ENCODE measurements at places on chromosomes 16 and 17.
A peak's percentile ranks its signal among the peaks of the same experiment; 100 is the strongest.

- DNase-seq = no peak
These were observed 107.7 kb upstream of the GPR139 start for GRCh38 chr16:20181416-20181815.

GRCh38 chr16:5642011-5642410, 544.4 kb upstream of the EEF2KMT start:
- no peak for DNase-seq

- no peak for DNase-seq
These were observed 6.9 kb downstream of the CREBBP start for GRCh38 chr16:3873482-3874173.

- DNase-seq = no peak
These were observed 119.2 kb downstream of the XYLT1 start for GRCh38 chr16:17351441-17352035.

- DNase-seq = no peak
These were observed 133.3 kb upstream of the CIBAR2 start for GRCh38 chr16:85245307-85246172.

DNA sequence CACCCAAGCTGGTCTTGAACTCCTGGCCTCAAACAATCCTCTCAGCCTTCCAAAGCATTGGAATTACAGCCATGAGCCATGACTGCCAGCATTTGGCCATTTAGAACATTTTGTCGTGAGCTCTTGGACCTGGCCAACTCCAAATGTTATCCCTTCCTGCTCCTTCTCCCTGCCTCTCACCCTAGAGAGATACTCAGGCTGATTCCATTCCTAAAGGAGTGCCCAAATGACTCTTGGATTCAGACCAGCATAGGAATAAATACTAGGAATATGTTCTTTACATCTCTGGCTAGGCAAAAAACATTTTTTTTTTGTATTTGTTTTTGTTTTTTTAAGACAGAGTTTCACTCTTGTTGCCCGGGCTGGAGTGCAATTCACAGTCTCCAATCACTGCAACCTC, 15.5 kb downstream of the FZD2 start:
- DNase-seq = no peak

- no peak for DNase-seq
These were observed 4.6 kb downstream of the CARMIL2 start for GRCh38 chr16:67649494-67649931.

DNA sequence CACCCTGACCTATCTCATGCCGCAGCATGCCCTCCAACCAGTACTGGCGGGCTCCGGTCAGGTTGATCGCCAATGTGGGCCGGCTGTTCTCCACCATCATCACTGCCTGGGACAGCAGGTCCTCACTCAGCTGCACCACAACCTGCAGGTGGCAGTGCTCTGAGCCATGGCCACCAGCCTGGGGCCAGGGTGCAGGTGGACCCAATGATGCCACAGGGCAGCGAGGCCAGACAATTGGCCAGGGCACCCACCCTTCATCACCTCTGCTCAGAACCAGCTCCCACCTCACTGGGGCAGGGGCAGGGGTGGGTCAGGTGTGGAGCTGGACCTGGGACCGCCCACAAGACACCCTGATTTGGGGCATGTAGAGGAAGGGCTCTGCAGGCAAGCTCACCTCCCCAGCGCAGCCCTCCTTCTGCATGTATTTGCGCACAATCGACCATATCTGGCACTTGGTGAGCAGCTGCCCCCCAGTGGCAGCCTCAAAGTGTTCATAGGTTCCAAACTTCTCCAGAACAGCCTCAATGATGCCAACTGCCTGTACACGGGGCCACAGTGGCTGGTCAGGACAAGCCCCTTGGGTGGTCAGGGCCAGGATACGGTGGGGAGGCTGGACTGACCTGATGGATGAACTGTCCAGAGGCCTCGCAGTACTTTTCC, 4.2 kb downstream of the MATCAP1 start:
- DNase-seq = no peak

GRCh38 chr17:65072660-65073071, 16.1 kb upstream of the GNA13 start:
- no peak for DNase-seq

DNA sequence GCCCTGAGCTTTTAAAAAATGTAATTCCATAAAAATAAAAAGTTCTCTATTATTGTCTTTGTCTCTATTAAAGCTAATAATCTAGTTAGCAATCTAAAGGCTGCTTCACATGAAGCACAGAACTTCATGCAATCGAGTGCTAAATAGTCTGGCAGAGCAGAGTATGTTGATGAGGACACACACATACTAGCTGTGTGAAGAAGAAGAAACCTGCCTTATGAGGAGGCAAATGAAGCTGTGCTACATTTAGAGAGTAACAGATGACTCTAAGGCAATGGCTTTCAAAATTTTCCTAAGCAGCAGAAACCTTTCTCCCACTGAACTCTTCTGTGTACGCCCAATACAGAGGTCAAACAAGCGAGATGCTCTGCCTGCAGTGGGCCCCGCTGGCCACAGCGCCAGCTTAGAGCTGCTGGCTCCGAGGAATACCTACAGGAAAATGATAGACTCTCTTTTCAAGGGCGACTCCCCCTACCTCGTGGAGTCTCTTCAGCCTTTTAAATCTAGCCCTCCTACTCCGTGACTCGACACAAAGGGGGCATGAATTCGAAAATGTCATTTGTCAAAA, 39.2 kb downstream of the GNA13 start:
- DNase-seq = no peak

DNA sequence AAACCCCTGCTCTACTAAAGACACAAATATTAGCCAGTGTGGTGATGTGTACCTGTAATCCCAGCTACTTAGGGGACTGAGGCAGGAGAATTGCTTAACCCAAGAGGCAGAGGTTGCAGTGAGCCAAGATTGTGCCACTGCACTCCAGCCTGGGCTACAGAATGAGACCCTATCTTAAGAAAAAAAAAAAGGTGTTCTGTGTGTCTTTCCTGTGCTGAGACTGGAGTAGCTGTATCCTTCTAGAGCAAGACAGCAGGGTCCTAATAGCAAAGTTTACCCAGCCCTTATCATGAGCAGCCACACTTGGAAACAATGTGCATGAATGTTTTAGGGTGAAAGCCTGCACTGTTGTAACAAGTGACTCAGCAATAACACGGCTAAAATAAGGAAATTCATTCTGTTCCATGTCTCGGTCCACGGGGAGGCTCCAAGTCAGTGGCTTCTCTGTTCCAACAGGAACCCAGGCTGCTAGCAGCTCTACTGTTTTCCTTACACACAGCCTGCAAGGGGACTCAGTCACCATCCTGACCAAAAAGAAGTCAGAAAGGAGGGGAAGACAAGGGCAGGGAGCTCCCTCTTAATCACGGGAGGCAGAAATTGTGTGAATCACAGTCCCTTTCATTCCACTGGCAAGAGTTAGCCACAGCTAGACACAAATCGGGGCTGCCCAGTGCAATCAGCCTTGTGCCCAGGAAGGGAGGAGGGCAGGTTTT, 7.1 kb upstream of the SLC5A11 start:
- no peak for DNase-seq

DNA sequence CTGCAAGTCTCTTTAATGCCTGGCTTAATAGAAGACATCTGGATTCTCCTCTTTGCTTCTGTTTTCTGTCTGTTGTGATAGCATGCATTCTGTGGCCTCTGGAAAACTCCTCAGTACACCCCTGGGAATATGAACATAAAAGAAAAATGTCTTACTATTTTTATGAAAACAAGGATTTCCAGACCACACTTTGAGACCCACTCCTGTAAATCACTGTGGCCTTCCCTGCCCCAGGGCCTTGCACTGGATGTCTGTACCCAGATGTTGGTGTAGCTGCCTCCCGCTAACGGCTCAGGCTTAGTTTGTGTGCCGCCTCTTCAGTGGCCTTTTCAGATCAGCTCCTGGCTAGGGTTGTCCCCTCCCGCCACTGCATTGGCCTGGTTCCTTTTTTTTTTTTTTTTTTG, 126.6 kb downstream of the SOCS1 start:
- no peak for DNase-seq

DNA sequence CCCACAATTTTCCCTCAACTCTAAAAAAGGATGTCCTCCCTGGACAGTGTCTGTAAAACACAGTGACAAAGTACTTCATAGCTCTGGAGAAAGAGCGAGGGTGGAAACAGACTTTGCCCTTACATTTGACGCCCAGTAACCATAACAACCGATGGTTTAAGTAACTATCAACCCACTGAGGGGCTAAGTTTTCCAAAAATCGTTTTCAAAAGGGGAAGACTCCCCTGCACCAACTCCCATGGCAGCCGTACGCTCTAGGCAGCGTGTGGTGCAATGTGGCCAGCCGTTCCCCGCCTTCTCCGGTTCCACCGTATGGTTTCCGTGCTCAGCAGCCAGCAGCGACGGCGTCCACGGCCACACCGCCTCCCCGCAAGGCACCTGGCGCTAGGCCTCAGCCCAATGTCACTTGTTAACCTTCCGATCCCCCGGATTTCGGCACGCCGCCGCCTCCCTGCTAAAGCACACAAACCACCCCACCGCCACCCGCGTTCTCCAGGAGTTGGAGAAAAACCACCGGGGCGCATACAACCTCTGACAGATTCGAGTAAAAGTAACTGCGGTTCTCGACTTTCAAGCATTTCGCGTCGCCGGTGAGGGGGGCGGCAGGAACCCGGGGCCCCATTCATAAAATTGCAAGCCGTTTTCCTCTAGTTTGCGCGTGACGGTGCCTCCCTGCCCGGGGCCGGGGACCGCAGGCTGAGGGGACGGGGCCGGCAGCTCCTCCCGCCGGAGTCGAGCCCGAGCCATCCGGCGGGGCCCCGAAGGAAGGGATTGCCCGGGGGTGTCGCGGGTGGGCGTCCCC, 661 bp downstream of the TEX2 start:
- peak; percentile 54 for DNase-seq

GRCh38 chr17:79084291-79085153, 9.9 kb downstream of the ENGASE start:
- no peak for DNase-seq

GRCh38 chr17:79028496-79029326, 4.7 kb downstream of the C1QTNF1 start:
- DNase-seq = no peak

DNA sequence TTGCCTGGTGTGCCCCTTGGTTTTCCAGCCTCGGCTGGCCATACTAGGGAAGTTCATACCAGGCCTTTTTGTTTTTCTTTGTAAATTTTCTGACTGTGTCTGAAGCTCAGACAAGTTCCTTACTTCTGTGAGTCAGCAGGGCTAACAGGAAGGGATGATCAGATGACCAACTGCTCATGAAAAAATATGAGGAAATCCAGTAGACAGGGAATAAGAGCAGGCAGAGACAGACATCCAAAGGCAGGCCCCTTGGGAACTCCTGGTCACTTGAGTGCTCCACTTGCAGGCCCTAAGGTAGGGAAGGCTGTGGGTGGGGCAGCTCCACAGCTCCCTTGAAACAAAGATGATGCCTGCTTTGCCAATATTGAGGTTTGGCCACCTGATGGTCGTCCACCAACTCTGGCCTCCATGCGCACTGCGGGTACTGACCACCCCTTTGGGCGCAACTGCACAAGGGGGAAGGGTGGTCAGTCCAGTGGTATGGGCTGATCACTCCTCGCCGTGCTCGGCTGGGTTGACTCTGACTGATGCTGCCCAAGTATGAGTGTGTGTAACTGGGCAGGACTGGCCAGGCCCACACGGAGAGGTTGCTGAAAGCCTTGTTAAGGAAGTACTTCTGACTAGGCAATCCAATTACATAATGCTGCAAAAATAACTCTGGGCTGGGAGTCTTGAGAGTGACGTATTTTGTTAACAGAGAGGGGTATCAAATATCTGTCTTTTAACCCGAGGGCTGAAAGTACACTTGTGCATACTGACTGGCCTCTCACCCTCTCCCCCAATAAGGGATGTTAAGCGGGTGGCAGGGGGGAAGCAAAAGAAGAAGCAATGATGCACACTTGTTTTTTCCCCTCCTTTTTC, 20.8 kb upstream of the ZFHX3 start:
- DNase-seq = no peak

GRCh38 chr16:23682181-23682580, 3.5 kb downstream of the PLK1 start:
- DNase-seq = no peak

GRCh38 chr16:20225228-20225733, 102.0 kb downstream of the GP2 start:
- DNase-seq = no peak

DNA sequence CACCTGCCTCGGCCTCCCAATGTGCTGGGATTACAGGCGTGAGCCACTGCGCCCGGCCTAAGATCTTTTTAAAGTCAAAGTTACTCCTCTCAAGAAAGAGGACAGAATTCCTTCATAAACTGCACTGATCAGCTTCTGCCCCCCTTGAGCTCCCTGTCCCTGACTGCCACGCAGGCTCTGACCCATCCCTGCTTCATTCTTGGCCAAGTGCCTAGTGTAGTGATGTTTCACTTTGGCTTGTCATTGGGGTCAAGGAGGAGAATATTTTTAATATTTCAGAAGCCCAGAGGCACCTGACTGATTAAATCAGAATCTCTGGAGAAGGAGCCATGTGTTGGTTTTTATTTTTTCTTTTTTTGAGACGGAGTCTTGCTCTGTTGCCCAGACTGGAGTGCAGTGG, 9.1 kb downstream of the MRM1 start:
- no peak for DNase-seq

GRCh38 chr17:37708008-37708615, 36.7 kb downstream of the HNF1B start:
- no peak for DNase-seq

DNA sequence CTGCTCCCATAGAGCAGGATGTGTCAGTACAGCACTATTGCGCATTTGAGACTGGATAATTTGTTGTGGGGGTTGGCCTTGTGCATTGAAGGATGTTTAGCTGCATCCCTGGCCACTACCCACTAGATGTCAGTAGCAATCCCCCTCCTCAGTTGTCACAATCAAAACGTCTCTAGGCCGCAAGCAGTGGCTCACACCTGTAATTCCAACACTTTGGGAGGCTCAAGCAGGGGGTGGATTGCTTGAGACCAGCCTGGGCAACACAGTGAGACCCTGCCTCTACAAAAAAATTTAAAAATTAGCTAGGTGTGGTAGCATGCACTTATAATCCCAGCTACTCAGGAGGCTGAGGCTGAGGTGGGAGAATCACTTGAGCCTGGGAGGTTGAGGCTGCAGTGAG, 48.4 kb downstream of the CENPV start:
- no peak for DNase-seq

- DNase-seq = no peak
These were observed 71.0 kb upstream of the DOC2B start for GRCh38 chr17:252456-252855.

DNA sequence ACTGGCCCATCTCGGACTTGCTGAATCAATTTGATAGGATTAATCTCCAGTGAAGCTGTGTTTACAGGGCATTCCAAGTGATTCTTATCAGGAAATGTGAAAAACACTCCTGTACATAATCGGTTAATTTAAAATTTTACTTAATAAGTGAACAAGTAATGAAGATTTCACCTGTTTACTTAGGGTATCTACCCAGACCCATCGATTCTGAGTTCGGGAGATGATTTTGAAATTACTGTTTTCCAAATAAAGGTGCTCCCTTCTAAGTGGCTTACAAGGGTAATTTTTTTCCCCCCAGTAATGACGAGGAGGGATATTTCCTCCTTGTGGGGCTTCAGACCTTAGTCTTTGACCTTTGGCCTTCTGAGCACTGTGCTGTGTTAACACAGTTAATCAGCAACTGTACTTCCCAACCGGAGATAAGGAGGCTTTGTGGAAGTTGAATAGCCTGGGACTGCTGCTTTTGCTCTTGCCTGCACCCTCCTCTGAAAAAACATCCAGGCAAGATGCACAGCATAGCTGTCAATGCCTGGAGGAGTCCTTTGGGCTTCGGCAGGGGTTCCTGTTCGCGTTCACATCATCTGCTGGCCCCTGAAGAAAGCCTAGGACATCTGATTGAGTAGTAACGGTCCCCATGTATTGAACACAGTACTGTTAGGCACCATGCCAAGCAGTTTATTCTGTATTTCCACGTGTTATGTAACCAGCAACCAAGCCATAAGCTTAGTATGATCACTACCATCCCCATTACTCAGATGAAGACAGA, 1.8 kb downstream of the FAHD1 start:
- no peak for DNase-seq
